Stimulated activated CD4-positive, alpha-beta T cell treated with anti-CD3 and anti-CD28 coated beads, Interleukin-15, amount 100 ng/mL, for 1 hour (primary cell): ENCODE measurements at places on chromosomes 16 and 17.

- peak; percentile 76 for DNase-seq
Observed at GRCh38 chr16:57447186-57447962, at the start of the genes CIAPIN1 and COQ9. TSS of gene CIAPIN1 (minus strand) at chr16:57447385. CDS start at chr16:57440928, 6,457 bp downstream. TSS of gene COQ9 (plus strand) at chr16:57447479. CDS start at chr16:57447506, 27 bp downstream.

GRCh38 chr17:77320485-77321256 lies 179.9 kb downstream of the SEC14L1 start:
- no peak for DNase-seq

DNA sequence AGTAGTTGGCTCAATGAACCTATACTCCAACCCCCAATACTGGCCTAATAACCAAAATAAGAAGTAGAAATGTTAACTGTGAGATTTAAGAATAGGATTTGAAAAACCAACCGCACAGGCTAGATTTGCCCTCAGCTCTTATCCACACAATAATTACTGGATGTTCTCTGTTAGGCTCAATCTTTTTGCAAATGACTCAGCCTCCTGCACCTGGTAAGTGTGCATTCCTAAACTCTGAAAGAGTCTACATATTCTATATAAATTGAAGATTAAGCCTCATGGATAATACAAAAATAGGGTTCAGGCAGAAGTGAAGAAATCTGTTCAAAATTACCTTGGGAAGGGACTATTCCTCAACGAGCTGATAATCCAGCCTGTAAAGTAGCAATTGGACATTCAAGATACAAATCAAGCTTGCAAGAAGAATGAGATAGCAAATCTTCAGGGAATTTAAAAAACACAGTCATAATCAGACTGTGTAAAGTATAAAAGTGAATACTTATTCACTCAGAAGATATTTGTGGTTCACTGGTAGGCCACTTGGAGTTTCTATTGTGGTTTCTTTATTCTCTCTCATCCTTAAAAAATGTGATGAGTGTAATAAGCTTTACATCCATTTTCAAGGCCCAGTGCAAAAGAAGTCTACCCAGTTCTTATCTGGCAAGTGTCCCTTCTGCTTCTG lies 931.9 kb upstream of the SOX9 start:
- DNase-seq = no peak

- DNase-seq = no peak
Observed at GRCh38 chr17:38892620-38893019, 22.8 kb downstream of the LASP1 start.

DNA sequence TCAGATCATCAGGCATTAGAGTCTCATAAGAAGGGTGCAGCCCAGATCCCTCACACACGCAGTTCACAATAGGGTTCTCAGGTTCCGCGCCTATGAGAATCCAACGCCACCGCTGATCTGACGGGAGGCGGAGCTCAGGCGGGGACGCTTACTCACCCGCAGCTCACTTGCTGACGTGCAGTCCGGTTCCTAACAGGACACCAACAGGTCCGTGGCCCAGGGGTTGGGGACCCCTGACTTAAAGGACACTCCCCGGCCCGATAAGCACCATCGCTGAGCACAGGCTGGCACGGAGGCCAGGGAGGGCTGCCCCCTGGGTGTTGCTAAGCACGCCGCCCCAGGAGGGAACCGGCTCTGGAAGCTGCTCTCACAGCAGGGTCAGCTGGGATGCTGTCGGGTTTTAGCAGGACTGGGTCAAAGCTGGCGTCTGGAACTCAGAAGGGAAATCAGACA lies 30.1 kb upstream of the BAHCC1 start:
- DNase-seq = no peak

- no peak for DNase-seq
Observed at GRCh38 chr17:51802544-51802943, 356.0 kb downstream of the CA10 start.

- DNase-seq = no peak
Observed at GRCh38 chr16:87369796-87370719, 13.5 kb downstream of the FBXO31 start.

DNA sequence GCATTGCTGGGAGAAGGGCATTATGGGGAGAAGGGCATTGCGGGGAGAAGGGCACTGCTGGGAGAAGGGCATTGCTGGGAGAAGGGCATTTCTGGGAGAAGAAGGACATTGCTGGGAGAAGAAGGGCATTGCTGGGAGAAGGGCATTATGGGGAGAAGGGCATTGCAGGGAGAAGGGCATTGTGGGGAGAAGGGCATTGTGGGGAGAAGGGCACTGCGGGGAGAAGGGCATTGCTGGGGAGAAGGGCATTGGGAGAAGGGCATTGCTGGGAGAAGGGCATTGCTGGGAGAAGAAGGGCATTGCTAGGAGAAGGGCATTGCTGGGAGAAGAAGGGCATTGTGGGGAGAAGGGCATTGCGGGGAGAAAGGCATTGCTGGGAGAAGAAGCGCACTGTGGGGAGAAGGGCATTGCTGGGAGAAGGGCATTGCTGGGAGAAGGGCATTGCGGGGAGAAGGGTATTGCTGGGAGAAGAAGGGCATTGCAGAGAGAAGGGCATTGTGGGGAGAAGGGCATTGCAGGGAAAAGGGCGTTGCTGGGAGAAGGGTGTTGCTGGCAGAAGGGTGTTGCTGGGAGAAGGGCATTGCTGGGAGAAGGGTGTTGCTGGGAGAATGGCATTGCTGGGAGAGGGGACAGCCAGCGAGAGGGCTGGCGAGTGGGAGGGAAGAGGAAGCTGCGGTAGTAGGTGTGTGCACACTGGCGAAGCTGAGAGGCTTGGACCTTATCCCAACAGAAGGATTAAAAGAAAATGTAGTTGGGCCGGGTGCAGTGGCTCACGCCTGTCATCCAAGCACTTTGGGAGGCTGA lies 4.6 kb upstream of the PYDC1 start:
- DNase-seq = no peak

GRCh38 chr17:13253733-13254410 lies 236.0 kb upstream of the ELAC2 start:
- DNase-seq = no peak

- no peak for DNase-seq
Observed at GRCh38 chr17:60602871-60603270, 2.9 kb downstream of the PPM1D start.

DNA sequence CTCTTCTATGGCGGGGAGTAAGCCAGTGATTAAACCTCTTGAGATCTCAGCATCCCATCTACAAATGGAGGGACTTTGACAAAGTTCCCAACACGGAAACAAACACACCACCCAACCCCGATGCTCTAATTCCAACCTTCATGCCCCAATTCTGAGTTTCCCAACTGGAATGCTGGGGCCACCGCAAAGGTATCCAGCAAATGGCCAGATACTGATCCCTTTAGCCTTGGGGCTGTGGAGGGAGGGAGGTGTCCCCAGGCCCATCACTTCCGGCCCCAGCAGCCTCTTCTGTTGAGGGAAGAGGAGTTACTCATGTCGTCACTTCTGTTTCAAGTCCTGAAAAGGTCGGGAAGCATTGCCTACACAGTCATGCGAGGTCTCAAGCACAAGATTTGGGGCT lies 154.8 kb upstream of the RPH3AL start:
- DNase-seq = no peak

- no peak for DNase-seq
Observed at GRCh38 chr16:50103764-50104163, 38.0 kb downstream of the HEATR3 start.

DNA sequence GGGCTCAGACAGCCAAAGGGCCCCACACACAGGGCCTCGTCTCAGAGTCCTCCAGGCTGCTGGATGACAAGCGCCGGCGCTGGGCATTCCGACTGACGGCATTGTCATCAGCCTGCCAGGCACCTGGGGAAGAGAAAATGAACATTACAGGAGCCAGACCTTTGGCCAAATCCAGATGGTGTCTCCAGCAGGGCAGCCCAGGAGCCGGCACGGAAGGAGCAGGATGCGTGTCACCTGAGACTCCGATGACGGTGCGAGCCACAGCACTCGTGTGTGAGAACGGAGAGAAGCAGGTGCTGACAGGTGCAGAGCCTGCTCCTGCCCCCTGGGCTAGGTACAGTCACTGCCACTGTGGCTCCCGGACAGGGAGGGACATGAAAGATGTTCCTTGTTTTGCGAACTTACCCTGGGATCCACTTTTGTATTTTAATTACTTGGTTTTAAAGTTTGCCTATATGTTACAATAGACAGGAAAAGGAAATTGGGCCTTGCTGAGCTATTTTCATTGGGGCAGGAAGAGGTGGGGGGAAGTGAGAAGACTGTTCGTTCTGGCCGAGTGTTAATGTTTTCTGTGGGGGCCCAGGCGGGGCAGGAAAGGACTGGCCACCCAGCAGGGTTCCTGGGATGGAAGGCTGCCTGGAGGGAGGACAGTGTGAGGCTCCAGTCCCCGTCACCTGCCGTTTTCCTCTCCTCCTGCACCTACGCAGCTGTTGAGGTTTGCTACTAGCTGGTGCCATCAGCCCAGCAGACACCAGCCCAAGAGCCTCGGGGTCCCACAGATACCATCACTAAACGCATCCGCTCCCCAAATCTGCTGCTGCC lies 4.4 kb upstream of the FOXJ1 start:
- DNase-seq = no peak

DNA sequence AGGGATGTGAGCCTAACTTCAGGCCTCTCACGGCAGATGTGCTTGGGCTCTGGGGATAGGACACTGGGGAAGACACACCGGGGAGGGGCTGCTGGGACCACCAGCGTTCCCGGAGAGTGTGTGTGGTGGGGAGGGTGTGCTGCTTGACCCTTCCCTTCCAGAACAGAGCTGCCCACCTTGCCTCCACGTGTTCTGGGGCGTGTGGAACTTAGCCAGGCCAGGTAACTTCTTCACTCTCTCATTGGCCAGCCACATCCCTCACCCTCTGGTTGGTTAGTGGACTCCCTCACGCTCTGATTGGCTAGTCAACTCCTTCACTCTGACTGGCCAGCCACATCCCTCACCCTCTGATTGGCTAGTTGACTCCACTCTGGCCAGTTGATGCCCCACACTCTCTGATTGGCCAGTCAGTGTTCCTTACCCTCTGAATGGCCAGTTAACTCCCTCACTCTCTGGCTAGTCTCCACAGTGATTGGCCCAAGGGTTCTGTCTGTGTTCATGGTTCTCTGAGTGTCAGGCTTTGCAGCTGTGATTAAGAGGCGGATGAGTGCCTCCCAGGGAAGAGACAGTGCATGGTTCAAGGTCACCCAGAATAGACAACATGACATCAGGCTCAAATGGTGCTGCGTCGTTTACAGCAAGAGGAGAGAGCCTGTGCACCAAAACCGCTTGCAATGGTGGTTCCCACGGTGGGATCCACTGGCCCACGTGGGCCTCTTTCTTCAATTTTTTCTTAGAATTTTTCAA lies 10.0 kb downstream of the TMEM235 start:
- DNase-seq = no peak

GRCh38 chr16:69904495-69905170 lies 46.5 kb upstream of the CLEC18A start:
- no peak for DNase-seq

- no peak for DNase-seq
Observed at GRCh38 chr17:20120836-20121235, 111.7 kb downstream of the SPECC1 start.

DNA sequence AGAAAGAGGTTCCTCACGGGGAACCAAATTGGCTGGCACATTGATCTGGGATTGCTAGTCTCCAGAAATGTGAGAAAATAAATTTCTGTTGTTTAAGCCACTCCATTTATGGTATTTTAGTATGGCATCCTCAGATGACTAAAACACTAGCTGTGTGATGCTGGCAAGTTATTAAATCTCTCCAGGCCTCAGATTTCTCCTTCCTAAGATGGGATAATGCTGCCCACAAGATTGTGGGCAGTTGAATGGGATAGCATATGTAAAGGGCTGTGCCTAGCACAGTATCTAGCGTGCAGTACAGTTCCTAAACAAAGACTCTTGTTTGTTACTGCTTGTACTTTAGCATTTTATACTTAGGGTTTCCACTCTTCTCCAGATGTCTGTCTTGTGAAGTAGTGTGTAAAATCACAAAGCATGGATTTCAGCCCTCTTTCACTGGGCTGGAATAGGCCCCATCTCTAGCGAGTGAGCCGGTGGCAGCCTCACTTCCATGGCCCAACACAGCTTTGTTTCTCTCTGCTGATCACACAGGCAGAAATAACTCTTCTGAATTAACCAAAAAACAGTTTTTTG lies 38.2 kb upstream of the PHAF1 start:
- no peak for DNase-seq
